ENCODE measurements at places on chromosomes 6 and 20.
A peak's percentile ranks its signal among the peaks of the same experiment; 100 is the strongest.

GRCh38 chr6:146989860-146990259 is 214.4 kb upstream of the STXBP5 start:
- no peak for DNase-seq

DNA sequence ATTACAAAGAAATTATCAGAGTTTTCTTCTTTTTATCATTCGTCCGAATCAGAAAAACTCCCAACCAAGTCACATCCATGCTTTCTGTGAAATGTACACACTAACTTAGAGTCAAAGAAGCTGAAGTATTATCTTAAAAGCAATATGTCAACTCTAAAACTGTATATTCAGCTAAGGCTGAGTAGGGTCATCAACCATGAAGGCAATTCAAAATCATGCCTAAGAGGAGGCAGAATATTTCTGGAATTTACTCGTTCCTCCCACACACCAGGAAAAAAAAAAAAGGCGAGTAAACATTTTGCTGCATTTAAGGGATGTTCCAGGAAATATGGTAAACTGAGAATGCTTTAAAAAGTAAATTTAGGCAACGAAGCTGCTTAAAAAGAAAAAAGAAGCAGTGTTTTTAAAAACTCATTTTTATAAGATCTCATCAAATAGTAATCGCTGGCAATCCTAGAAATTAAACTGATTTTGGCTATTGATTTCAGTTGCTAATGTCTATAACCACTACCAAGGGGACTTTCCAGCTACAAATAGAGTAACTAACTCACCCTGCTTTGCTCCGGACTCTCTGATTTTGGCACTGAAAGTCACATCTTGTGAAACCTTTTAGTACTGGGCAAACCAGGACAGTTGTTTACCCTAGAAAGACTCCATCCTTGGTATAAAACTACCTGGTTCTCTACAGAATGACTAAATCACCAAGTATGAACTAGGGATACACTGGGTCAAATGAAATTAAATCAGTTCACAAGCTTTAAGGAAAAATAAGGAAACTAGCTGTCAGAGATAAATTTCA is 82.8 kb downstream of the MBOAT1 start:
- no peak for DNase-seq

DNA sequence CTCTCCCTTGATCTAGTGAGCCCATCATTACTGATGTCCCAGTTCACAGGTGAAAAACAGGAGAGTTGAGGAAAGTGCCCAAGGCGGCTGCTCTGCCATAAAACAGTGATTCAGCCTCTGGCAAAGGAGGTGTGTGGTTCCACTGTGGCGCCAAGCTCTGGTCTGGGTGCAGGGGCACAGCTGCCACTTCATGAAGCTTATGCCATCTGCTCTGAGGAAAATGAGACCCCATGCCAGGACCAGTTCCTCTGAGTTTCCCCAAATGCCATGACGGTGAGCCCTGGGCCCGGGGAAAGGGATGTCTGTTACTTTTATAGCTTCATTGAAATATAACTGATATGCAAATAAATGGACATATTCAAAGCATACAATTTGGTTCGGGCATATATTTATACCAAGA is 33.7 kb upstream of the ZBP1 start:
- DNase-seq: no peak

- no peak for DNase-seq
Measured at GRCh38 chr6:167697316-167697715, 129.4 kb upstream of the AFDN start.

DNA sequence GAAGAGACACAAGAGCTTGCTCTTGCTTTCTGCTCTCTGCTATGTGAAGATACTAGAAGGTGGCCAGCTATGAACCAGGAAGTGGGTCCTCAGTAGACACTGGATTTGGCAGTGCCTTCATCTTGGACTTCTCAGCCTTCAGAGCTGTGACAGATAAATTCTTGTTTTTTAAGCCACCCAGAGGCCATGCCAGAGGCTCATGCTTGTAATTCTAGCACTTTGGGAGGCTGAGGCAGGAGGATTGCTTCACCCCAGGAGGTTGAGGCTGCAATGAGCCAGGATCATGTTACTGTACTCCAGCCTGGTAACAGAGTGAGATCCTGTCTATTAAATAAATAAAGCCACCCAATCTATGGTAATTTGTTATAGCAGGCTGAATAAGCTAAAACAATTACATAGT is 185.5 kb upstream of the SALL4 start:
- DNase-seq: no peak

DNA sequence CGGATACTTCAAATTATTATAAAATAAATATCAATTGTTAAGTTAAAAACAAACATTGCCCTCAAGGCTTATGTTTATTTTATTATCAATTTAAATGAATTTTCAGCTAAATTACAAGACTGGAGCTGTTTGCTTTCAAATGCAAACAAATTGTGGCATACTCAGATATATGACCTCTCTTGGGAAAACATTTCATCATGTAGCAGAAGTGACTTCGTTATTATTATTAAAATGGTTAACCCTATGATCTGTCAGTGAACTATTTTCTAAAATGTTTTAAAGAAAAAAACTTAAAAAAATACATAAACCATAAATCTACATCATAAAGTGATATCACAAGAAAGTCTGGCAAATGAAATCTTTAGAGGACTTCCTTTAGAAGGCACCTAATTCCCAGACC is 72.5 kb downstream of the MAN1A1 start:
- DNase-seq: no peak

DNA sequence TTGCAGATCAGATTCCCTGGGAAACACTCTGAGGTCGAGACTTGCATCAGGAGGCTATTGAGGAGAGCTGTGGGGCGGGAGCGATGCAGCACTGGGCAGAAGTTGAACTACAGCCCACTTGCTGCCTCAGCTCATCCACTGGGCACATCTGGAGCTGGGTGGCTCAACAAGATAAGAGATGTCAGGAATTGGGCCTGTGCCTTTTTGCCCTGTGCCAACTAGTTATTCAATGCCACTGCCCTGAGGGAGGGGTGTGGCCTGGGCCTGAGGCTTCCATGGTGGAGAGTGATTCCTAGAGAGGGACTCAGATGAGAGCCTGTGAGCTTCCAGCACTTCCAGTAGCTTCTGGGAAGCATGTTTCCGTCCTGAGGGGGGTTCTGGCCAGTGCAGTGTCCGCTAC is 32.7 kb downstream of the BRPF3 start:
- DNase-seq: no peak

- no peak for DNase-seq
Measured at GRCh38 chr6:139608466-139609261, 234.2 kb upstream of the CITED2 start.

DNA sequence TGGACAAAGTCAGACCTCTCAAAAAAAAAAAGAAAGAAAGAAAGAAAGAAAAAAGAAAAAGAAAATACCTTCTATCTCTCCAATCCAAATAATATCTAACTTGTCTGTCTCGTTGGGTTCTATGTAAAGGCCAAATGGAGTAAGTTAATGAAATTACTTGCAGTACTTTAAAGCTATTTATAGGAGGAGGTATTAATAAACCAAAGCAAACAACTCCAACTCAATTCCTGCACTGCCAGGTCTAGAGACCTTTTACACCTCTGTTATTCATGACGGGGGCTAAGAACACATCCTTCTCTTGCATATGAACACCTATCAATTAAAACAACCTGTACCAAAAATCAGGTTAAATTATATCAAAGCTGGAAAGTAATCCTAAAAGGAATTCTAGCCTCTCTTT is 80.6 kb downstream of the MAP3K5 start:
- DNase-seq: no peak

- DNase-seq: no peak
Measured at GRCh38 chr6:25889877-25890853, 16.1 kb upstream of the SLC17A3 start.

GRCh38 chr6:126198631-126199030 is 141.3 kb upstream of the CENPW start:
- DNase-seq: no peak

DNA sequence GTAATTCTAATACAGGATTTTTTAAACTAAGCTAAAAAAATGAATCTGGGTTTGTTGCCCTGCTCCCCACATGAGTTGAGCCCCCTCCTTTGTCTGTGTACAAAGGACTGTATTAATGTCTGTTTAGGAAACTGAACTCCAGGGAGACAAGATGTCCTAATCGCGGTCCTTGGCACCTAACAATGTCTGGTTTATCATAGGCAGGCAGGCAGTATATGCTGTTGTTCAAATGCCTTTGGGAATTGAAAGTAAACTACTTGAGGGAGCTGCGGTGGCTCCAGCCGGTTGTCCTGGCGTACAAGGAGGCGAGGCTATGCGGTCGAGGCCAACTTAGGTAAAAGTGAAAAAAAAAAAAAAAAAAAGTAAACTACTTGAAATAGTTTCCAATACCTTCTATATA is 98.5 kb downstream of the TULP4 start:
- no peak for DNase-seq

GRCh38 chr6:21664314-21665109 is 71.0 kb downstream of the SOX4 start:
- no peak for DNase-seq

- DNase-seq: no peak
Measured at GRCh38 chr6:33549196-33549595, 30.9 kb downstream of the BAK1 start.

- DNase-seq: no peak
Measured at GRCh38 chr6:73308712-73309534, 45.2 kb downstream of the DPPA5 start.

GRCh38 chr20:3218307-3218988 is 9.2 kb downstream of the ITPA start:
- peak; percentile 47 for DNase-seq

- DNase-seq: no peak
Measured at GRCh38 chr6:24658573-24659560, 7.8 kb downstream of the TDP2 start.

DNA sequence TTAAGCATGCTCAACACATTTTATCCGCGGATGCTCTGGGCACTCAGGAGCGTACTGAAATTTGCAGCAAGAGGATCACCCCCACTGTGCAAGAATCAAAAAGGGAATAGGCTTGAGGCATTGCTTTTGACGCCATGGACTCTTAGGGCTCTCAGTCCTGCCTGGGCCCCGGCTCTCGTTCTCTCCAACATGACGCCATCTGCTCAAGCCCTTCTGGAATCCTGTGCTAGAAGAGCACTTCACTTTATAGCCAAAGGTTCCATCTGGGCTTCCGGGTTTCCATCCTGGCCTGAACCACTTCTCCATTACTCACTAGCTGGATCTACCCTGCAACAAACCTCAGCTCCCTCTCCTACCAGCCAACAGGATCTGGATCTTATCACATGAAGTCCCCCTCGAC is 105.3 kb downstream of the FOXF2 start:
- DNase-seq: no peak

DNA sequence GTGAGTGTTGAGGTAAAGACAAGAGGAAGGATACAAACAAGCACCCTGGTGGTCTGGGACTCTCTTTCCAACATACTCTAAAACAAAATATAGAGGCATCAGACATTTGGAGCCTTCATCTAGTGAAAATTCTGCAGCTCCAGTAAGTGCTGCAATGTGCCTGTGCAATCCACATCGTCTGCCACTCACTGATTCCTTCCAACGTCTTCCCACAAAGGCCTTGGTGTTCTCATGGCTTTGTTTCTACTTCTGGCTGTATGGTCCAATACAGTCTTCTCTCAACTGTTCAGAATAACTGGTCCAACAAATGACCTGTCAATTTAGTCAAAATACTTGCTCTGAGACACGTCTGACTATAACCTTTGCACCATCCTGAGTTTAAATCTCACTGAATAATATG is 125.8 kb downstream of the MAP7 start:
- no peak for DNase-seq
